Retina (tissue), 1 donor: ENCODE measurements at places on chromosomes 11 and 22.

- DNase-seq: no peak
These were observed 555.3 kb downstream of the MIAT start for GRCh38 chr22:27212617-27213177.

DNA sequence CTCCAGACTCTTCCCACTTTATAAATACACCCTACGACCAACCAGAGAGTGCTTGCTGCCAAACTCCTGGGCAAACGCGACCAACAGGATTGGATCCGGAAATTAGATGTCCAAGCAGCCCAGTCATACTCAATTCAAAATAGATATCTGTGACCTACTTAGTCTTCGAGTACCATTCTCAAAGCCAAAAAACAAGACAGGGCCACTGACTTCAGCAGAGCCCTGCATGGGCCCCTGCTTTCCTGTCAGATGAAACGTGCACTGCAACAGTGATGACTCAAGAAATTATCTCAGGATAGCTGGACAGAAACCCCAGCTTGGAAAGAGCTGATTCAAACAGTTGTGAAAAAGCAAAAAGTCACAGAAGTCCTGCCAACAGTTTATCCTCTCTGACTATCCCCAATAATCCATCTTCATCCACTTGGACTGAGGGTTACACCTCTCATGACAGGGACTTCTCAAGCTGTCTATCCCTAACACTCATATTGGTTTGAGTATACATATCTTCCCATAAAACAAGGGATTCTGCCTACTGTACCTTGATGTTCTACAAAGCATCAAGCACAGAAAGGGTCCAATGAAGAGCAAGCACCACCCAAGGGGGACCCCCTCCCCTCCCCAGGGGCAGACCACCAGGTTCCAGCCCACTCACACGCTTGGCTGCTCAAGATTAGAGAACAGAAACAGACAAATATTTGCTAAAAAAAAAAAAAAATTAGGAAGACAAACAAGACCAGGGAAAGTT, 17.4 kb downstream of the SMCO4 start:
- no peak for DNase-seq

DNA sequence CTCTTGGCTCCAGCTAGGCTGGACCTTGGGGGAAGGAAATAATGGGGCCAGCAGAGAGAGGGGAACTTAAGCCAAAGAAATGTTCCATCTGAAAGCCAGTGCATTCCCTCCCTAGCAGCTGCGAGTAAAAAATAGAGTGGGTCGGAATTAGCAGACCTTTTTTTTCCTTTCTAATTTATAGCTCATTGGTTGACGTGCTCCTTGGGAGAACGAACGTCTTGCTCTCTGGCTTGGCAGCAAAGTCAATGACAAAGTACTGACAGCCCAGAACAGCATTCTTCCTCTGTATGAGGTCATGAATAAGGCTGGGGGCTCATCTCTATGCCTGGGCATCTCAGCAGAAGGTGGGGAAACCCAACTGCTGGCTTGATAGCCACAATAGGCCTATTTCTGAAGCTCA, 65.0 kb downstream of the SEZ6L start:
- DNase-seq: no peak

GRCh38 chr11:107139396-107139795, 121.1 kb upstream of the GUCY1A2 start:
- no peak for DNase-seq

- no peak for DNase-seq
These were observed 1238.7 kb downstream of the BRD1 start for GRCh38 chr22:48588878-48589450.

DNA sequence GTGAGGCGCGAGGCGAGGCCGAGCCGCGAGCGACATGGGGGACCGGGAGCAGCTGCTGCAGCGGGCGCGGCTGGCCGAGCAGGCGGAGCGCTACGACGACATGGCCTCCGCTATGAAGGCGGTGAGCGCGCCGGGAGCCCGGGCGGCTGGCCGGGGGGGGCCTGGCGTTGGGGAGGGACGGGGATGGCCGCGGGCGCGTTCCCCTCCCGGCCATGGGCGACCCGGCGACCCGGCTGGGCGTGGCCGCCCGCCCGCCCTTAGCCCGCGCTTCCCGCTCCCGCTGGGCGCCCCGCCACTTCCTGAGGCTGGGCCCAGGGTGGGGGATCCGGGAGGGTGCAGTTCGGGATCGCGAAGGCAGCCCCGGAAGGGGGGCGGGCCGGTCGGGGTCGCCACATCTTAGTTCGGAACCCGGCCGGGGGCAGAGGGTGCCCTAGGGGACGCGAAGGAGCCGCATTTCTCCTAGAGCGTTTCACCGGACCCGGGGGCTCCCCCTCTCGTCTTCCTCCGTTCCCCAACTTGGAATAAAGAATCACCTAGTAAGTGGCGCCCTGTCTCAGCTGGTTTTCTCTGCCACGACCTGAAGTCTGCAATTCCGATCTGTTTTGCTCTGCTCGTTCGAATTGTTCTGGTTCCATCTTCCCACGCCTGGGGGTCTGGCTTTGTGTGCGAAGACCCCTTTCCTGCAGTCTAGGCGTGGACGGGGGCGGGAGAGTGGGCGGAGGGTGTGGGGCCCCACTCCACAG, 536 bp downstream of the YWHAH start:
- DNase-seq: peak; percentile 68

GRCh38 chr11:68016904-68017817, 7.0 kb downstream of the ALDH3B1 start:
- DNase-seq: no peak

DNA sequence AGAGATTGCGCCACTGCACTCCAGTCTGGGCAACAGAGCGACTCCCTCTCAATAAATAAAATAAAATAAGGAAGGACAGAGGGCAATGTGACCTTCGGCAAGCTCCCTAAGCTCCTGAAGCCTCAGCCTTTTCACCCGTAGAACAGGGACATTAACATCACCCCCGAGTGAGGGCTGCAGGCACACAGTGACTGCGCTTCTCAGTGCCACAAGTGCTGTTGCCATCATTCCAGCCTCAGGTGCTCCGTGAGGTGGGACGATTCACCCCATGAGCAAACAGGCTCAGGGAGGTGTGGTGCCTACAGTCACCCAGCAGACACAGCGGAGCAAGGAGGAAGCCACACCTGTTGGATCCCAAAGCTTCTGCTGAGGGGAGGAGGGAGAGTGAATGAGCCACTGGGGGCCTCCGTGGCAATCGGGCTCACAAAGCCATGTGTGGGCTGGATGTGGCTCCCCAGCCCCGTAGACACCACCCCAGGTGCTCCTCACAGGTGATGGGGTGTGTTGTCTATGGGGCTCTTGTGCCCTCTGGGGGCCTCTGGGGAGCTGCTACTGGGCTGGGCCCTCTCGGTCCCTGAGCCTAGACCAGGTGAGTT, 9.1 kb upstream of the TCF20 start:
- DNase-seq: no peak

DNA sequence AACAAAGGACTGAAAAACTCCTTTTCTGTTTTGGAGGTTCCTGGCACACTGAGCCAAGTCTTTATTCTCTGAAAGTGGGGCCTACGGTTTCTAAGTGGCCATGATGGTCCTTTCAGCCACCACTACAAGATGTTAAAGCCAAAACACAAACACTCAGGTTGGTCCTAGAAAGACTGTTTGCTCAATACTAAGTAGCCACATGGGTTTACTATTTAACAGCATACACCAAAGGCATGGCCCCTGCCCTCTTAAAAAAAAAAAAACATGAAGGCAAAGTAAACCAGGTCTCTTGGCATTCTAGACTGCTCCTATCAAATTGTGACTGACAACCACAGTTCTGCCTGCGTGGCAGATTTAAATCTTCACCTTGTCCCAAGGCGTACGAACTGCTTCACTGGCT, 123.6 kb upstream of the BID start:
- no peak for DNase-seq

DNA sequence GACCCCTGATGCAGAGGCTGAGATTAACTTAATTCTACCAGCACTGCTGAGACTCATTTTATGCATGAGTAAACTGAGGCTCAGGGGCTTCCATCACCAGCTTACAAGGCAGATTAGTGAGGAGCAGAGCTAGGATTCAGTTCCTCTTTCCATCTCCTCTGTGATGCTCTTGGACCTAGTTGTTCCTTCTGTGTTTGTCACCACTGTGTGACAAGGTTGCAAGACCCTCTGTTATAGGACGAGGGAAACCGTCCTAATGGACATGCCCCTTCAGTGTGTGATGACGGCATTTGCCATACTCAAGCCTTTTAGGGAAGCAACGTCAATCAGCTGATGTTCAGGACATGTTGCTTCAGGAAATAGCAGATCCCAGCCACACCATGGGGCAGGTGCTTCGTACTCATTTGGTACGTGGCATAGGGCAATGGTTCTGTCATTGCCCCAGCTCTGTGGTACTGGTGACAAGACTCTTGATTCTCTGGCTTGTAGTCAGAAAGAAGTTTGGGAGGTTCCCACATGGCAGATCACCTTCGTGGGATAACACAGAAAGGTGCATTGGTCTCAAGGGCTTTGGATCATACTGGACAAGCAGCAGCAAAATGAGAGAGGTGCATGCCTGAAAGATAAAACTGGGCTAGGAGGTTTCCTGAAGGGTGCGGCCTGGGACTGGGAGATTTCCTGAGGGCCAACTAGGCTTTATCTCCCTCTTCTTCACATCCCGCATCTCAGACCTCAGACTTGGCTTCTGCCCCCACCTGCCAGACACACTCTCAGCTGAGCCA, 23.9 kb upstream of the CD44 start:
- peak; percentile 10 for DNase-seq

GRCh38 chr11:37946155-37946766, 1348.2 kb upstream of the RAG2 start:
- peak; percentile 6 for DNase-seq

DNA sequence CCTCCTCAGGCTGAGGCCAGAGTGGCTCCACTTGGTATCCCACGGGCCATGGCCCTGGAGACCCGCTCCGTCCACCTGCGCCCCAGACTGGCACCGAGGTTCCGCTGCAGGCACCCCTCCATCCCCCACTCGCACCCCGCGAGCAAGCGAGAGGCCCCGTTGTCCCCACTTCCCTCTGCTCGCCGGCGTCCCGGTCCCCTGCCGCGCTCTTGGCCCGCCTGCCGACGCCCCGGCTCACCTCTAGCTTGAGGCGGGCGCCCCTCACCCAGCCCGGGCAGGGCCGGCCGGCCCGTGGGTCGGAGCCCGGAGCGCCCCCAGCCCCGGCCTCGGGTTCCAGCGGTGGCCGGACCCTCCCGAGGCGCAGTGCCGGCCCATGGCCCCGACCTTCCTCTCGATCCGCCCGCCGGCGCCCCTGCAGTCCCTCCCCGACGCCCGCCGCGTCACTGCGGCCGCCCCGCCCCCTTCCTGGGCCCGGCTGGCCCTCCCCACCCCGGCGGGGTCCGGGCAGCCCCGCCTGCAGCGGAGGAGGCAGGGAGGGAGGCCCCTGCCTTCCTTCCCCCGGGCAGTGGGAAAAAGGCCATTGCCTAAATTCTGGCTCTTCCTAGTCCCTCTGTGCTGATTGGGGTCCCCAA, at the start of gene PITPNM1:
Gene PITPNM1, minus strand, starts transcription at position 414 of the 632 bp plus-strand sequence. CDS start 1,183 bp downstream, outside the sequence.
- no peak for DNase-seq

- peak; percentile 52 for DNase-seq
These were observed 429 bp downstream of the VEGFB start for GRCh38 chr11:64234647-64235379.

DNA sequence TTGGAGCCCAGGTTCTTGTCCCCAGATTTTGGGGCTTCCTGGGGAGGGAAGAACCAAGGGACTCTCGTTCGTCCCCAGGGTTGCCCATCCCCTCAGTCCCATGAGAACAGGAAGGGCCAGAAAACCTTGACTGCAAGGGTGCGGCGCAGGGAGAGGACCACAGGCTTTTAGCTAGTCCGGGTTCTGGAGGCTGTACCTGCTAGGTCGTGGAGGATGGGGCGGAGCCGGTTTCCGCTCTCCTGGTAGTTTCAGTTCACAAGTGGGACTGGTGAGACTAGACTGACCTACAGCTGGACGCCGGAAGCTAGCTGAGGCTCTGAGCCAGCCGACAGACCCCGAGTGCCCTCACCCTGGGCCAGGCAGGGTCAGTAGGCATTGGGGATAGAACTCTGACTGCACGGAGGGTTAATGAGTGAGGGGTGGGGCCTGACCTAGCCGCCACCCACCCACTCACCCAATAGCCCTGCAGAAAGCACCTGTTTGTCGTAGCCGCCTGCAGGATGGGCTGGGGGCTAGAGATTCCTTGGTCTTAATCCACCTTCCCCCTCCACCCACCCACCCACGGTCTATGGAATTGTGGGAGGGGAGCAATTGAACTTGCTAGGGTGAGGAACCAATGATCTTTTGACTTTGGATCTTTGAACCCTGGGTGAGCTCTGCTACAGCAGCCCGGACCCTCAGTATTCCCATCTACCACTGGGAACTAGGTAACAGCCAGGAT, 1.5 kb downstream of the MAFF start:
- peak; percentile 57 for DNase-seq

DNA sequence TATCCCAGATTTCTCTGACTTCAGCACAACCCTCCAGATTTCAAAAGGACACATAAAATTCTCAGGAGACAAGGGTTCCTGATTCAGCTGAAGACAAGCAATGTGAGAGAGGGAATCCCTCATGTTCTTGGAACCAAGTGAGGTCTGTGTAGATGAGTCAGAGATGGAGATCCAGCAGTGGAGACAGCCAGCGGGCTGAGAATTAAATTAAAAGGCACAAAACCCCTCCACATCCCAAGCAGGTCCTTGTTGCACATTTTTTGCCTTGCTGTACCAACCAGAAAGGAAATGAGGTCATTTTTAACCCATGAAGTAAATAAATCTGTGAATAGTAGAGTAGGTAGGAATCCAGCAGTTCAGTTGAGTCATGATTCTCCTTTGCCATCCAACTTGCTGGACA, 9.7 kb downstream of the MTNR1B start:
- DNase-seq: no peak

- no peak for DNase-seq
These were observed 9.1 kb downstream of the PITPNM1 start for GRCh38 chr11:67496113-67496512.

DNA sequence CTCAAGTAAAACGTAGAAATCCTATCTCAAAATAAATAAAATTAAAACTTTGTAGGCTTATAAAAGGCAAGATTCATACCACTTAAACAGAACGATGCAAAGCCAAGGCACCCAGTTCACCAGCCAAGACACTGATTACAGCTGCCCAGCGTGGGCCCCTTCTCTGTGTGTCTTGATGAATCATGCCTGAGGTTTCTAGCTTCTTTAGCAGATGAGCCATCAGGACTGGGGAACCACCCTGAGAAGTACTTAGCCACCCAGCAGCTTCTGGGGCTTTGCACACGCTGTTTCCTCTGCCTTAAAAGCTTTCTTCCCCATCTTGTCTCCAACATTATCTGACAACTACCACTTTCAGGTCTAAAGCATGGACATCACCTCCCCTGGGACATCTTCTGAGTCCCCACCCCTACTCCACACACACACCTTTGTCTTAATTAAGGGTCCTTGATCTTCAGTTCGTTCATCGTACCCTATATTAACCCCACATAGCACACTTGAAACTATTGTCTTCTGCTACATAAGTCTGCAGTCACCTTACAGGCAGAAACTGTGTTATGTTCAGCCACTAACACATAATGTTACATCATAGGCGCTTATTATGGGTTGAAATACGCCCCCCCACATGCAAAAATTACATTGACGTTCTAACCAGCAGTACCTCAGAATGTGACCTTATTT, 8.7 kb upstream of the LAYN start:
- no peak for DNase-seq

- DNase-seq: no peak
These were observed 61.4 kb downstream of the FAM83F start for GRCh38 chr22:40056154-40056553.
